ENCODE measurements at places on chromosomes 5 and 9.
A peak's percentile ranks its signal among the peaks of the same experiment; 100 is the strongest.

DNA sequence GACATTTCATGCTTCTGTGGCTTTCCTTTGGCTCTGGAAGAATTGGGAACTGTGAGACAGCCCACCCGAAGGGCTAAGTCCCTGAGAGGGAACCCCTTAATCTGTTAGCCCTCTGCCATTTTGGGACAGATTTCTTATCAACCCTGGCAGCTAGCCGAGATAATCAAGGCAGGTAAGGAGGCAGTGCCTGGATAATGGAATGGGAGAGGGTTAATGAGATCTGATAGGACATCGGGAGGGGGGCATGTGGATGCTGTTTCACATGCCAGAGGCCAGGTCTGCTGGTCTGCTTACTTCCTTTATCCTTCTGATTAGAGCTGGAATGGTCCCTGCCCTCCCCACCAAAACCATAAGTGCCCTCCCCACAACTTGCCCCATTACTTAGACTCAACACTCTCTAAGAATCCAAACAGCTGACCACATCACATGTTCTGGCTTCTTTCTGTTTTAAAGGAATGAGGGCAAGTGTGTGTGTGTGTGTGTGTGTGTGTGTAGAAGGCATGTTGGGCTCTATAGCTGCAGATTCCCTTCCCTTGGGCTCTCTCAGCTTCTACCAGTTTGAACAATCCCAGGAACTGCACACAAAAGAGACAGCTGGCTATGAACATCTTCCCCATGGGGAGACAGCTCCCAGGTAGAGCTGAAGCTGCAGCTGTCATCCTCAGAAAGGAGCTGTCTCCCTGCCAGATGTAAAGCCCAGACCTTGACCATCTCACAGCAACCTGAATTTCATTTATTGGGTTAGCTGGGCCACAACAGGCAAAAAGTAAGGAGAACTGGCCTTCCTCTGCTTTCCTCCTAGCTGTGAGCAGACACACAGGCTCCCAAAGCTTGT lies 221.3 kb downstream of the PIK3R1 start:
- DNase-seq: no peak

GRCh38 chr9:137049544-137050449 lies 3.8 kb upstream of the NPDC1 start:
- DNase-seq: peak; percentile 74

DNA sequence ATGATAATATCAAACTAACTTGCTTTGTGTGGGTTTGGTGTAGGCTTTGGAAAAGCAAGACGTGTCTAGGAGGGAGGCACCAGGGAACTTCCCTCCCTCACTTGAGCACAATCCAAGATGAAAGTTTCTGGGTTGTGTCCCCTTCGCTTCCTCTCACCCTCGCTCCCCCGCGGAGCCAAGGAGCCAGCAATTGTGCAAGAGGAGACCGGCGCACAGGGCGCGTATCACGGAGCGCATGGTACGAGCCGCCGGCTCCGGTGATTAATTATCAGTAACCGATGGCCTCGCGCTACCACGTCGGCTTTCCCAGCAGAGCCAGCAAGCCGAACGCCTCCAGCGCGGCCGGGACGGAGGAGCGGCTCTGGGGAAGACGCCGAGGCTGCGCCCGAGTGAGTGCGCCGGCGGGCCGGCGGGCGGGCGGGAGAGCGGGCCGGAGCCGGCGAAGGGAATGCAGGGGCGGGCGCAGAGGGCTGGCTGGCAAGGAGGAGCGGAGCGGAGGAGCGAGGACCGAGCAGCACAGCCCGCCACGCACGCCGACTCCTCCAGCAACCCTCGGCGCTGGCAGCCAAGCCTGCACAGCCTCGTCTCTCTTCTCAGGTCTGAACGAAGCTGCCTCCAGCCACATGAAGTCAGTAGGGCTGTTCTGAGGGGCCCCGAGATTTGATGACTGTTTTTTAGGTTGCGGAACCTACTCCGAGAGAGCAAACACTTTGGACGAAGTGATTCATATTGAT lies 143.6 kb downstream of the BNC2 start:
- DNase-seq: no peak

DNA sequence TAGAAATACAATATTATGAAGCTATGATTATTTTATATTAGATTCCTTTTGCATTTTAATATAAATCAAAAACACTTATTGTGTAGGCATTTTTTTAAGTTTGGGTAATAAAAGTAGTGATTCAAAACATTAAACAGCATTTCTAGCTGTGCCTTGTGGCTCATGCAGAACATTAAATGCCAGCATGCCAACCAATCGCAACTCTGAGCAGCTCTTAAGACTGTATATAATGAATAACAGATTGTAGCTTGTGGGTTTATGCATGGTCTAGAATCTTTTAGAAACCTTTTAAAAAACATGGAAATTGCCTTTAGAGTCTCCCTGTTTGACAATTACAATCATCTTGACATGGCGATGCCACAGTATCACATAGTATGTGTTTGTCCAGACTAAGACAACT lies 903.8 kb downstream of the EFNA5 start:
- no peak for DNase-seq

DNA sequence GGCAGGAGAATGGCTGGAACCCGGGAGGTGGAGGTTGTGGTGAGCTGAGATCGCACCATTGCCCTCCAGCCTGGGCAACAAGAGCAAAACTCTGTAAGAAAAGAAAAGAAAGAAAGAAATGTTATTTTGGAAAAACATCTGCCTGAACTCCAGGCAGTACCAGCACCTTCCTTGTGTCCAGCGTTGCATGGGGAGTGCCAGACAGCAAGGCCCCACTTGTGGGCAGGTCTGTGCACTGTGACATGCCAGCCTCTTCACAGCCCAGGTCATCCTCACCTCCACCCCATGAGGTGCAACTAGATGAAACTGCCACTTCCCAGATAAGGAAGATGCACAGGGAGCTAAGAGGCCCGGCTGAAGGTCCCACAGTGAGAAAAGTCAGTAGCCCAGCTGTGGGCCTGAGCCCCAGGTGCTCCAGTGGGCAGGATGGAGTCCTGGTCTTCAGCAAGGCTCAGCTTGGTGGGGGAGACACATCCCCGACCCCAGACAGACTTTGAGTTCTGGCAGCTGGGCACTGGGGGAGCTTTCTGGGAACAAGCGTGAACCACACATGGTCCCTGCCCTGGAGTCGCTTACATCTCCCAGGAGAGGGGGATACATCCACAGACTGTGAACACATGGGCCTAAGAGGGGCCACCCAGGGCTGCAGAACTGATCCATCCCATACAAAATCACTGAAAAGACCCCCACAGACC lies 146.9 kb upstream of the IER5L start:
- no peak for DNase-seq

GRCh38 chr9:133991214-133991921 lies 756 bp downstream of the VAV2 start:
- DNase-seq: no peak

GRCh38 chr5:20949636-20950035 lies 961.6 kb upstream of the CDH18 start:
- DNase-seq: no peak

DNA sequence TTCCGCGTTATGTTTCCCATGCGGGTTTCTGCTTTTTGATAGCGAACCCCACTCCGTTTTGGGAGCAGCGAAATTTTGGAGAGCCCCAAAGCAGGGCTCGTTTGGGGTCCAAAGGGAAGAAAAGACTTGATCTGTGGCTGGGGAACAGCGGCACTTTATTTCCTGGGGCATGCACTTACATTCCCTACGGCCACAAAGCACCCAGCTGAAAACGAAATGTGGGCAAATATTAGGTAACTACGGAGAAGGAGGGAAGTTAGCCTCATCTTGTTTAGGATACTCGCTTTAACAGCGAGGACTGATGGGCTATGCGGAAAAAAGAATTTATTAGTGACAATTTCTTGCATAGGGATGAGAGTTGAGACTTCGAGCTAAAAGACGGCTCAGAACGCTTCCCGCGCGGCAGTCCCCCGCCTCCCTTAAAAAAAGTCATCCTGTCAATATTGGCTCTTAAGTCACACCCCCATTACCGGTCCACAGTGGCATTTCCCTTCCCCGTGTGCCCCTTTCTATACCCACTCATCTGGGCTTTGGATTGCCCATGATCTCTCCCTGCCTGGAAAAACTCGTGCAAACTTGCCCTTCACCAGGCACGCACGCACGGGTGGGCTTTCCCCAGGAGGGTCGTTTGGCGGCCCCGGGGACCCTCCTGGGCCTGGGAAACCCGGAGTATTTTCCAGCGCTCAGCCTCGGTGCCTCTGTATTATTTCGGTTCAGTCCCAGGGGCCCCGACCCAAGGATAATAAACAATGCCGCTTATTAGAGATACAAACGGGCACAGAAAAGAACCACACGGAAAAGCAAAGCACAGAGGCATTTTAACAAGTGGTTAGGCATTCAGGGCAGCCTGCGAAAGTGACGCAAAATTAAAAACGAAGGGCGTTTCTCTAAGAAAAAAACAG lies 35.8 kb upstream of the NFIB start:
- DNase-seq: no peak

GRCh38 chr9:70569070-70569772 lies 154.8 kb upstream of the KLF9 start:
- DNase-seq: no peak

GRCh38 chr9:91059713-91060112 lies 258.1 kb downstream of the SYK start:
- DNase-seq: no peak

DNA sequence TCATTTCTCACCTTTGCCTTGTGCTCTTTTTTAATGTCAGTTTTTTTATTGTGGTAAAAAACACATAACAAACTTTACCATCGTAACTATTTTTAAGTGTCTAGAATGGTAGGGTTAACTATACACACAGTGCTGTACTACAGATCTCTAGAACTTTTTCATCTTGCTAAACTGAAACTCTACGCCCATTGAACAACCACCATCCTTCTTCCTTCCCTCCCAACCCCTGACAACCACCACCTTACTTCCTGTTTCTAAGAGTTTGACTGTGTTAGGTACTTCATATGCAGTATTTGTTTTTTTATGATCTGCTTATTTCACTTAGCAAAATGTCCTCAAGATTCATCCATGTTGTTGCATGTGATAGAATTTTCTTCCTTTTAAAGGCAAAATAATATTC lies 54.9 kb downstream of the PSAT1 start:
- peak; percentile 52 for DNase-seq

GRCh38 chr9:33080534-33080933 lies 4.1 kb upstream of the SMU1 start:
- DNase-seq: no peak

DNA sequence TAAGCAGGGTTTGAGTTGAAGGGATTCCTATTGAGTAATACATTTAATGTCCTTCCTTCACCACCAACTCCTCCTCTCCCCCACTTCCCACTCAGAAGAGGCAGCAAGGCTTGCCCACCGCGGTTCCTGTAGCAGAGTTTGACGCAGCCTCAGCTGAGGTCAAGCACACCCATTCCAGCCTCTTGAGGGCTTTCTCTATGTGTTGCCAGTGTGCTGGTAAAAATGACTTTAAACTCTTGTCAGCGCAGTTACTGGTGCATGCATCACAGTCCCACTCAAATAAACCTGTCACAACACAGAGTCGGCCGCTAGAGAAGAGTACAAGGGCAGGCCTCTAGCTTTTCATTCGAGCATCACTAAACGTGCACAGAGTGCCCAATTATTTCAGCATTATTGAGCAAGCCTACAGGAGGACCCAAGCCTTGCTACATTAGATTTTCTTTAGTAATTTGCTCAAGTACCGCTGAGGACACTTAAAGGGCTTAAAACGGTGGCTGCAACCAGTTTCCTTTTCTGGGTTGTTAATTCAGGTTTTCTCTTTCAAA lies 79.6 kb downstream of the TLE4 start:
- no peak for DNase-seq

DNA sequence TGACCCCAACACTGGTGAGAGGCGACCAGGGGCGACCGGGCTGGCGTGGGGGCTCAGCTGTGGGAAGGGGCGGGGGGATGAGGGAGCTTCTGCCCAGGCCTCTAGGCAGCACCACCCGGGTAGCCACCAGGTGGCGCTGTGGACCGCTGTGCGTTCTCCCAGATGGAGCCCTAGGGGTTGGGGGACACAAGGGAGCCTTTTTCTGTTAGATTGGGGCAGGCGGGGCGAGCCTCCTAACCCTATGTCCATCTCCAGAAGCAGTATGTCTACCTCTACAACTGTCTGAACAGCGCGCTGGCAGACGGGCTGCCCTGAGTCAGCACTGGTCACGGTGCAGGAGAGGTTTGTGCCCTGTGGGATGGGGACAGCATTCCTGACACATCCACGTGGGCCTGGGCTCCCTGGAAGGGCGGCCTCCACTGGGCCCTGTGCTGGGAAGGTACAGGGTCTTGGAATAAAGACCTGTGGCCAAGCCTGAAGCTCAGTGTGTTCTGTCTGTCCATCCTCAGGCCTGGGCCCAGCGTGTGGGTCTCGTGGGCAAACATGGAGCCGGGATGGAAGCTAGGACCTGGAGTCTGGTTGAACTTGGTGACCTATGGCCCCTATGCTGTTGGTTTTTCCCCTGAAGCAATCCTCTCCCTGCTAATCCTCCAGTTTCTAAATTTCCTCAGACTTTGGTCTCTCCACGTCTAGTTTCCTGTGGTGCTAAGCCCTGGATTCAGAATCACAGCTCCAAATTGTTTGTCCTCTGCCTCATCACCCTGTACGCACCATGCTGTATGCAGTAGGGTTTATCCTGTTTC lies 23.1 kb upstream of the SPTLC1 start:
- peak; percentile 82 for DNase-seq

GRCh38 chr9:115296831-115297565 lies 179.0 kb upstream of the TNC start:
- DNase-seq: no peak

GRCh38 chr5:151267491-151268260 lies 14.7 kb downstream of the GM2A start:
- no peak for DNase-seq

- no peak for DNase-seq
These were observed 15.6 kb upstream of the DCP2 start for GRCh38 chr5:112960863-112961504.

- DNase-seq: no peak
These were observed 93.9 kb upstream of the EDIL3 start for GRCh38 chr5:84478603-84479002.

DNA sequence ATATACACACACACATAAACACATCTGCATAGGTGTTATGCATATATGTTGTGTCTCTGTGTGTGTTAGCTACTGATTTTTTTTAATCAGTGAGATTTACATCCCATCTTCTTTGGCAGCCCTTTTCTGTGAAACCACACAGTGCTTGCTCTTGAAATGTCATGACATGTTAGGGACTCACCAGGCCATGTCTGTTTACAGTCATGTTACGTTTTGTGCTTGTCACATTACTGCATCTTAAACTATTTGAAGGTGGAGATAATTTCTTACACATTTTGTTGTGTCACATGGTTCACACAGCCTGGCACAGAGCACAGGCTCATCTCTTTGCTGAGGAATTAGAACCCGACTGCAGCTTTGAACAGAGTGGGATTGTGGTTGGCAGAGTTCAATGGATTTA lies 364.4 kb upstream of the RIOK2 start:
- no peak for DNase-seq

- DNase-seq: no peak
These were observed 1.3 kb upstream of the PROP1 start for GRCh38 chr5:177997319-177997670.

GRCh38 chr5:137245438-137245837 lies 253.7 kb downstream of the SPOCK1 start:
- DNase-seq: no peak

GRCh38 chr5:79843450-79844388 lies 147.3 kb downstream of the MTX3 start:
- DNase-seq: no peak

Measured in activated CD8-positive, alpha-beta T cell treated with anti-CD3 and anti-CD28 coated beads, Interleukin-2, amount 10 ng/mL, durations not matched to agents 7 days and 5 days (primary cell).